ENCODE measurements at places on chromosomes 12 and 14.
A peak's percentile ranks its signal among the peaks of the same experiment; 100 is the strongest.

DNA sequence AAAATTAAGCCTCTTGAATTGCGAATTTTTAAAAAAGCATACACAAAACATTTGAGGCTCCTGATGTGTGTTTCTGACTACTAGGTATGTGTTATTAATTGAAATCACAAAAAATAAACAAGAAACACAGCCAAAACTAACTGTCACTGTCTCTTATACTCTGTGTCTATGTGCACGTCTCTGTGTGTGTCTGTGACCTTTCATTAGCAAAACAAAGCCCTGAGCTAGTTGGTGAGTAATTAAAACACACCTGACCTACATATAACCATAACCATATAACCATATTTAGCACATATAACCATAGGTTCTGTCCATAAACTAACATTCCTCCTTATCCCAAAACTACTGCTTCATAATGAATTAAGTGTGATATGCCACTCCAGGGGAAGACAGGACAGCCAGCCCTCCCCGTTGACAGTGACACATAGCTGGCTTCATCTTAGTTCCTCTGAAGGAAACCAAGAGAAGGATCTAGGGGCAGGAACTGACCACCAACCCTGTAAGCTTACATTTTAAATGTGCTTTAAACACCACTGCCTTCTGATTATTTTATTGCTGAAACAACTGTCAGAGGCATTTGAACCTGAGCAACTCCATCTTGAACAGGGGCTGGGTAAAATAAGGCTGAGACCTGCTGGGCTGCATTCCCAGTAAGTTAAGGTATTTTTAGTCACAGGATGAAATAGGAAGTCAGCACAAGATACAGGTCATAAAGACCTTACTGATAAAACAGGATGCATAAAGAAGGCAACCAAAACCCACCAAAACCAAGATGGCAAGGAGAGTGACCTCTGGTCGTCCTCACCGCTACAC lies 106.7 kb downstream of the PPP2R5E start:
- DNase-seq = peak; percentile 28

DNA sequence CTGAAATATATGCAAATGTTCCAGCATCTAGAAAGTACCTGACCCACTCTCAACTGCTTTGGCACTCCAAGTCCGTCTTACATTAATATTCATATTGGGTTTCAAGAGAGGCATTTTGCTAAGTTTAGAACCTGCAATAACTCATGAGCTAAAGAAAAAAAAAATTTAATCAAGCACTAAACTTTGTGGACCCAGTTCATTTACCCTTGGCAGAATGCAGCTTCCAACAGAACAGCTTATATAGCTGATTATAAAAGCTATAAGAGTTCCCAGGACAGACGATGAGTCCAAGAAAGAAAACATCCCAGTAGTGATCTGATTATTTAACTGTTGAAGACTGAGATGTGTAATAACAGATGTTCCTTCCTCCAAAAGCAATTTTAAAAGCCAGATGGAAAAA lies 592.0 kb downstream of the KCNH5 start:
- no peak for DNase-seq

GRCh38 chr12:65907513-65907912 lies 83.2 kb downstream of the HMGA2 start:
- DNase-seq = peak; percentile 57

DNA sequence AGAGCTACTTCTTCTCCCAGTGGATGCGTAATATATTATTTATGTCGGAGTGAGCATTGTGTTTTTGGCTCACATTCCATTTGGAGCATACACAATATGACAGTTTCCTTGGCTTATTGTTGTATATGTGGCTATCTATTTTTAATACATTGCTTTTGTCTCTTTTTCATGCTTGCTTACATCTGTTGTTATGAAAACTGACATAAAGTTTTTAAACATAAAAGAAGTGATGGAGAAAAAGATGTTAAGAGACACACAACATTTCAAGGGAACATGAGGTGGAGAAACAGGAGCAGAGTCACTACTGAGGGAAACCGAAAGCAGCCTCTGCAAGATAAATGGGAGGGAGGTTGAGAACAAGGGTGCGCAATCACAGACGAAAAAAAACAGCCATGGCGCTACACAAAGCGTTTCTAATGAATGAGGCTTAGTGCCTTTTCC lies 228.4 kb upstream of the NPAS3 start:
- DNase-seq = no peak

DNA sequence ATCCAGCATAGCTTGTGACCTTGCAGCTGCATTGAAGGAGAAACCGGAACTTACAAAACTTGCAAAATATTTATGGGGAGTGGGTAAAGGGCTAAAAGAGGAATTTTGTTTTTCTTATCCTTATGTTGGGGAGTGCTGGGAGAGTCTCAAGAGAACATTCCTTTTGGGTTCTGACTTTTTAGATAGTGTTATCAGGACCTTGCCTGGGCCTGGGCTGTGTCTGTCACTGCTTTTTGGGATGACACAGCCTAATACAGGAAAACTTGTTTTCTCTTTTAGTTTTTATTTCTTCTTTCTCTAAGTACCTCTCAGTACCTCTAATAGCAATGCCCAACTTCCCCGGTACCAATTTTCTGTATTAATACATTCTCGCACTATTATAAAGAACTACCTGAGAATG lies 850.6 kb downstream of the RPS29 start:
- DNase-seq = no peak

DNA sequence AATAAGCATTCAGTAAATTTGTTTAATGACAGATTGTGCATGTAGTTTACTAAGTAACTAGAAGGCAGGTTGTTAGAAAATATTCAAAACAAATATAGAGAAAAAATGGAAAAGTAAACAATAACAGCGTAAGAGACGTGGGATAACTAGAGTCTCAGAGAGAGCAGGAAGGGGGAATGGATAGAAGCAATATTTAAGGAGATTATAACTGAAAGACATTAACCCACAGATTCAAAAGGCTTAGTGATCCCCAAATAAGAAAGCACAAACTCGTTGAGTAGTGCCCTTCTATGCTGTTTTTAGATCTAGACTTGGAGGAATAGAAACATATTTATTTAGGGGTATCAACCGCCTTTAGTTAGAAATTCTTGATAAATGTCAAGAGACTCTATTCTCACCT lies 169.7 kb upstream of the RGS6 start:
- no peak for DNase-seq

GRCh38 chr14:22981876-22982476 lies 375 bp downstream of the AJUBA start:
- no peak for DNase-seq

DNA sequence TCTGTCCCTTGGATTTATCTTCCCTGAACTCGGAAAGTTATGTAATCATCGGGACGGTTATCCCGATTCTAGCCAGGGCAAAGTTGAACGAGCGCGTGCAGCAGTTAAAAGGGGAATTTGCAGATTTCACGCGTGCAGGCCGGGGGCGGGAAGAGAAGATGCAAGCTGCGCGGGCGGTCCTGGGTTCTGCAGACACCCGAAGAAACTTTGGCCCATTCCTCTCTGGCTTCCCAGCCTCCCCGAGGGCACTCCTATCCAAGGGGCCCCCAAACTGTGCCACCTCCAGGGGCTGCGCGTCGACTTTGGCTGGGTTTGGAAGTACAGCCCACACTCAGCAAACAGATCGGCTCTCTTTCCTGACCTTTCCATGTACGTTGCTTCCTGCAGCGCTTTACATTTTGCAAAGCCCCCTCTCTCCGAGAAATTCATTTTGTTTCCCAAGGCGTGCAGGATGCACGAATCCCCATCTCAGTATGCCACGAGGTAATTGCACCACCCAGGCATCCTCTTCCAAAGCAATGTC lies 941 bp upstream of the PPP1CC start:
- peak; percentile 87 for DNase-seq

DNA sequence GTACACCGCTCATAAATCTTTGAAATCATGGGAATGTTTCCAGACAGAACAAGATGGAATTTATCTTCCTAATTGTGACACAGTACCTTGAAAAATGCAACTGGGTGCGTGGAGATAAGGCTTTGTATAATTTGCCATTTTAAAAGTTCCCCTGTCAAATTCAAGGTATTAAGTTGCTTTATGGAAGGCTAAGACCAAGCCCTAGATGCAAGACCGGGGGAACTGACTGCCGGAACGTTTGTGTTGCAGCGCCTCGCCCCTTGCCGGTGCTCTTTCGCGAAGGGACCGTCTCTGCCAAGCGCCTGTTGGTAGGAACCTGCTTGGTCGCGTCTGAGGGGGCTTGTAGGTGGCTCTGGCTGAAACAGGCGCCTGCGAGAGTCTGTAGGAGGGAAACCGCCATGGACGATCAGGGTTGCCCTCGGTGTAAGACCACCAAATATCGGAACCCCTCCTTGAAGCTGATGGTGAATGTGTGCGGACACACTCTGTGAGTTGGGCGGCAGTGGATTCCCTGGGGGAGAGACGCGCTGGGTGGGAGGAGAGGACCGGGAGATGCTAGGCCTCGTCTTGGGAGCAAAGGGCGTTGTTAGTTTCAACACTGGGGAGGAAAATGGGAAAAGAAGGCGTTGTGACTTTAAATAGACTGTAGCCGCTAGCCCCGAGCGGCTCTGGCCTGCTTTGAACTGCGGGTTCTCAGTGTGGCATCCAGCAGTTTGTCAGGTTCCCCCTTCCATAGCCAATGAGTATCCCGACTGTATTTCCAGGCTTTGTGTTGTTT lies at the start of gene MNAT1:
Gene MNAT1, plus strand, starts transcription at position 297 of the 778 bp plus-strand sequence. Its CDS starts 102 bp downstream, at position 399.
- peak; percentile 72 for DNase-seq

- DNase-seq = no peak
Measured at GRCh38 chr14:104361101-104361591, 218.4 kb upstream of the C14orf180 start.

GRCh38 chr12:105018012-105018411 lies 31.9 kb downstream of the NOPCHAP1 start:
- peak; percentile 20 for DNase-seq

DNA sequence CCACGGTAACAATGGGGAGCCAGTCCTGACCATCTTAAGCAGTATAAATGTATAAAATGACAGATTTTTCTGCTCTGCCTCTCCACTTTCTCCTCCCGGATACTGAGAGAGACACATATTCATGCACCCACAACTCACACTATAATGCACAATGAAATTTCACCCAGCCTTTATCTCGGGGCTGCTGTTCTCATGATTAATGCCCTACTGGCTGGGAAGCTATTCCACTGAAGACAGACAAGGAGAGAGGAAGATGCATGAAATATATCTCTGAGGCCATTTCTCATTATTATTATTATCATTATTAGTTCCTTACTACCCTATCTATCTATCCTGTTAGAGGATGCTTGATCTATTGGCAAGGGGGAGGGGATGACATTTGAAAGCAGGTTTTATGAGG lies 501.7 kb downstream of the DIO2 start:
- DNase-seq = no peak

DNA sequence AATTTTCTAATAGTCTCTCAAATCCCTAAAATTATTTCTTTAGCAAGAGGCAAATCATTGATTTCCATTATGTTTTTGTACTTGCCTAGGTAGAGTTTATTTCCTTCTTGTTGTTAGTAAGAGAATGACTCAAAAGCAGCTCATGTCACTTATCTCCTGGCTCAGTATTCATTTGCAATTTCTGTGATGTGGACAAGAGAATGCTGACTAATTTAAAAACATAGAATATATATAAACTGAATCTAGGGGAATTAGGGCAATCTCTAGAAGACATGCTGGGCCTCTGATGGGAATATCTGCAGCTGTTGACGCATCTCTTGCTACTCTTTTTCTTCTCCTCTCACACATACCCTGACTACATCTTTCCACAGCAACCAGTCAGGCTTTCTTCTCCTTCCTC lies 130.8 kb upstream of the PRKD1 start:
- no peak for DNase-seq

GRCh38 chr12:109863847-109864712 lies 16.3 kb downstream of the GLTP start:
- DNase-seq = no peak

- DNase-seq = peak; percentile 79
Measured at GRCh38 chr14:31068235-31068634, 42.1 kb upstream of the STRN3 start.

Data from suppressor macrophage treated with lipopolysaccharide for 1 hour (primary cell).